ENCODE measurements at places on chromosomes 7 and 10. TPM values are rescaled to one million over a fixed set of nuclear protein-coding genes. Genes with fewer than 3 reads are reported as not detected.

Gene OPN4
- total RNA-seq: not detected

Gene UNC5B
- not detected for total RNA-seq

Gene RBP4
- total RNA-seq: not detected

Gene MBLAC1
- total RNA-seq: 5.6 TPM

Gene MSS51
- total RNA-seq: 3.7 TPM
